ENCODE measurements at places on chromosomes 16 and 17.
A peak's percentile ranks its signal among the peaks of the same experiment; 100 is the strongest.

GRCh38 chr17:2419486-2419885 is 18.6 kb upstream of the MNT start:
- DNase-seq, result no peak

DNA sequence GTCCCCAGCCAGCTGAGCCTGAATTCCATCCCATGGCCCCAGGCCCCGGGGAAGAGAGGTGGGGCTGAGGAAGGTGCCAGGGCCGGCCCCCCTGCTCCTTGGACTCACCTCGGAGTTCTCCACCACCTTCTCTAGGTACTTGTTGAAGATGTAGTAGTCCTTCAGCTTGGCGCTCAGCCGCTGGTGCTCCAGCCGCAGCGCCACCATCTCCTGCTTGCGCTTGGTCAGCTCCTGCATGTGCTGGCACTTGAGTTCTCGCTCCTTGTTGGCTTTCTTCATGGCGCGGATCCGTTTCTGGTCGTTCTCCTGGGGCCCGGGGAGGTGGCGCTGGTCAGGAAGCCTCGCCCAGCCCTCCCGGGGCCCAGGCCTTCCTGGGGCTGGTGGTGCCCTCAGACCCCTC is 3.3 kb downstream of the CCDC42 start:
- DNase-seq, result no peak

- DNase-seq, result no peak
Observed at GRCh38 chr17:6551869-6552531, 4.4 kb downstream of the PITPNM3 start.

DNA sequence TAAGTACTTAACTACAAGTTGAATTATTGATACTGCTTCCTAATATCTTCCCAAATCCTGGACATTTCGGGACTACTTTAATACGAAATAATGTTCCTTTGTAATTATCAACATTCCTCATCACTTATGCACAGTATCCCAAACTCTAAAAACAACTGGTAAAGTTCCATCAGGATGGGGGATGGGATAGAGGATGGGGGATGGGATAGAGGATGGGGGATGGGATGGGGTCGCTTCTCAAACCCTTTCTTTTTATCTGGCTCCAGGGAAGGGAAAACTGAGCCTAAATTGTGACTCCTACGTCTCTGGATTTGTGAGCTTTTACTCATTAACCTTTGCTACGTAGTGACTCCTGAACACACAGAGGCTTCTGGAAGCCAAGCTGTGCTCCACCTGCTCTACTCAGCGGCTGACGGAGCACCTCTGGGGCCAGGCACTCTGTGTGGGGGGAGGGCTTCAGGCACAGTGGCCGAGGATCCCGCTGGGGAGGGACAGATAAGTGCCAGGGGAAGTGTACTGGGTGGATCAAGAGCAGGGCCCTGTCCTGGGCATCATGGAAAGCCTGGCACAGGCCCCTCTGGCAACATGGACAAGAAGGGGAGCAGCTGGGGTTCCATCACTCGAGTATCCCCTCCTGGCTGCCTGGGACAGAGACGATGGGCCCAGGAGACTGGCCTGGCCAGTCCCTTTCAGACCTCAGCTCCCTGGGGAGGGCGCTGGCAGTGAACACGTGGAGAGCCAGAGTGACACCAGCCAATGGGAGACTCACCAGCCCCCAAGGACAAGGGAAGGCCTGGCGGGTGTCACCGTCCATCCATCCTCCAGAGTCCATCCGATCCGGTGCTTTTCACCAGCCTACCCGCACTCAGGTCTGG is 56.2 kb downstream of the PGS1 start:
- DNase-seq, result no peak

DNA sequence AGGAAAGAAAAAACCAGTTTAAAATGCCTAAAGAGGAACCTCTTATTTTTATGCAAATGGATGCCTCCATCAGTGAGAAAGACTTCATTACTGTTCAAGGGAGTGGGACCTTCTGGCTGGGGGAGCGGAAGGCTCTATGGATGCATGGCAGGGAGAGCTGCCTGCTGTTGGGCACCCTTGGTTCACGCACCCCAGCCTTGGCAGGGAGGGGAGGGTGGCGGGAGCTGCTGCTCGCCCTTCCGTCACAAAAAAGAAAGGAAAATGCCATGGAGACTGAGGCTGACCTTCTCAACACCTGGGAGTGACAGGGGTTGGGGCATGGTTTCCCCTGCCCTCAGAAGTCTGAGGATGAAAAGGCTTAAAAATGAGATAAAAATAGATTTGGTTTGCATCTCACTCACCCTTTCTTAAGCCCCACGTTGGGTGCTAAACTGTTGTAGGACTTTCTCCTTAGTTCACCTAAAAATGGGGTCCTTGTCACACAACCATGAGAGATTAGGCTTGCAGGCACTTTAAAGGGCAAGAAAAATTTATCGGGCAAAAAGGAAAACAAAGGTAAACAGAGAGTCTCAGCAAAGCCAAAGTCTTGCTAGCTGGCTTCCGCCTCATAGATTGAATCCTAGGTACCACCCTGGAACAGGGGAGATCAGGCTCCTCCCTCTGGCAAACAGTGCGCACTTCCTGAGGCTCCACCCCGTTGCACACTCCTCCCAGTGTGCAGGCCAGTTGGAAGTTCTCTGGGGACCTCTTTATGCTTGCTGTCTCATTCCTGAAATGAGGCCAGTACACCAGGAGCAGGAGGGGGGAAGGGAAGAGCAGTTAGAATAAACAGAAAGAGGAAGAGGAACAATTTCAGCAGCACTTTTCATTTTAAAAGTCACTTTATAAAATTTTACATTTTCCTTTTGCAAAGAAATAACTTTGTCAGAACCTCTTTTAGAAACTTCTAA is 31.6 kb downstream of the PHKB start:
- no peak for DNase-seq

DNA sequence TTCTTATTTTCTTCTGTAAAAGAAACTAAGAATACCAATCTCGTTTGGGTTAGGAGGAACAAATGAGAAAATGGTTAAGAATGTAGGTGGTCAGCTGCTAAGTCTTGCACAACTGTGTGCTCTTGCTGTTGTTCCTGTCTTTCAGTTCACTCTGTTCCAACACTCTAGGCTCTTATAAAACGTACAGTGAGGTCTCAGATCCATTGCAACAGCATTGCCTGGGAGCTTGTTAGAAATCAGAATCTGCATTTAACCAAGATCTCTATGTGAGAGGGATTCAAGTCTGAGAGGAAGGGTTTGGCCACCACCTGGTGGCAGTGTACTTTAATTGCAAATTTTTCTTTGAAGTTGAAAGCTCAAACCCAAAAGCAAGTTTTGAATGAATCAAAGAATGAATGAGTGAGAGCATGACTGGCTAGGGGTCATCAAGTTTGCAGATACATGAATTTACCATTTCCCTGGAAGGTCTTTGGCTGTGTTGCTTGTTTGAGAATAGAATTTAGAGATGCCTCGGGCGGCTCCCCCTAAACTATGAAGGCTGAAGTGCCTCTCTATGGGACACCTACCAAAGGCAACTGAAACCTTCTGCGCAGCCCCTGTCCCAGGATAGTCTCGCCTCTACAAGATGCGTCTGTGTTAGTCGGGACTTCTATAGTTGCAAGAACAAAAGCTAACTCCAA is 2.5 kb downstream of the ALOX15B start:
- peak; percentile 38 for DNase-seq

- DNase-seq, result no peak
Observed at GRCh38 chr17:81298991-81299738, 4.1 kb upstream of the SLC38A10 start.

- DNase-seq, result no peak
Observed at GRCh38 chr17:78745407-78746088, 36.5 kb downstream of the CYTH1 start.

DNA sequence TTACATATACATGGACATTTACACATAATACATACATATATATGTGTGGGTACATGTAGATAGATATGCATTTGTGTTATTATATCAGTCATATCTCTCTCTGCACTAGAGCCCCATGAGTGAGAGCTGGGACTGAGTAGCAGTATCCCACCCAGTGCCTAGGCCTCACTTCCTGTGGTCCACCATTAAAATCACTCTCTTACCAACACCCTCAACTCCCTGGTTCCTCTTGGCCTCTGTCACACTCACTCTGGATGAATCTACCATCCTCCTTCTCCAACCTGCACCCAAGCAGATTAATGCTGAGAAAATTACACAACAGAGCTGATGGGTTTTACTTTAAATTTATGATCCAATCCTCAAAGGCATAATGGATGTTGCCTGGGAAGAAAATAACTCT is 4.9 kb upstream of the LYRM9 start:
- no peak for DNase-seq

- DNase-seq, result no peak
Observed at GRCh38 chr16:67150047-67150832, 558 bp downstream of the B3GNT9 start.

GRCh38 chr17:79987187-79987934 is 48.3 kb downstream of the TBC1D16 start:
- DNase-seq, result no peak

DNA sequence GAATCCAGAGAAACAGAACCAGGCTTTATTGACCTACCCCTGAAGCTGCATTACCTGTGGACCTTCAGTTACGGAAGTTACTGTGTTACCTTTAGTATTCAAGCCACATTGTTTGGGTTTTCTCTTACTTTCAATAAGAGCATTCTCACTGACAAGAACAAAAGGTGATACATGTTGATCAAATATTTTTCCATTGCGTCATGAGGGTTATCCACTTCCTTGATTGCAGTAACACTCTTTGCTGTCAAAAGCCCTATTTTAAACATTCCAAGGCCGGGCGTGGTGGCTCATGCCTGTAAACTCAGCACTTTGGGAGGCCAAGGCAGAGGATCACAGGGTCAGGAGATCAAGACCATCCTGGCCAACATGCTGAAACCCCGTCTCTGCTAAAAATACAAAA is 28.6 kb upstream of the PAFAH1B1 start:
- no peak for DNase-seq

- DNase-seq, result no peak
Observed at GRCh38 chr17:81416612-81417011, 21.4 kb downstream of the BAHCC1 start.

DNA sequence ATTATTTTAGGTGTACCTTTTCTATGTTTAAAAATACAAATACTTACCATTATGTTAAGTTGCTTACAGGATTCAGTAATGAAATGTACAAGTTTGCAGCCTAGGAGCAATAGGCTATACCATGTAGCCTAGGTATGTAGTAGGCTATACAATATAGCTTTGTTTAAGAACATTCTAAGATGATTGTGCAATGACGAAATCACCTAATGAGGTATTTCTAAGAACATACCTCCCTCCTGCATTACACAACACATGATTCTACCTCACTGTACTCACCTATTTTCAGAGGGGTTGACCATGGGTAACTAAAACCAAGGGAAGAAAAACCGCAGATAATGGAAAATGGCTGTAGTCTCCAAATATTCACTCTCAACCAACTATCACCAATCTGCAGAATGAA is 35.3 kb upstream of the TBC1D3K start:
- no peak for DNase-seq

GRCh38 chr17:65920996-65921395 is 270.9 kb downstream of the CEP112 start:
- DNase-seq, result no peak

DNA sequence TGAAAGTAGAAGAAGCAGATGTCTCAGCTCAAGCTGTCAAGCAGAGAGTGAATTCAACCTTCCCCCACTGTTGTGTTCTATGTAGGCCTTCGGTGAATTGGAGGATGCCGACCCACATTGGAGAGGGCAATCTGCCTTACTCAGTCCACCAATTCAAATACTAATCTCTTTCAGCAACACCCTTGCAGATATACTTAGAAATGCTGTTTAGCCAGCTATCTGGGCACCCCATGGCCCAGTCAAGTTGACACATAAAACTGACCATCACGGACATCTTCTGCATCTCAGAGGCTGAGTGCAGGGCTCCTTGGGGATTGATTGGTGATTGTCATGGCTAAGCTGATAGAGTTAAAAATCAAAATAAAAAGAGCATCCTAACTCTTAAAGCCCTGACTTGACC is 58.3 kb downstream of the IRX3 start:
- no peak for DNase-seq

GRCh38 chr17:50685334-50685665 is 22.4 kb downstream of the ANKRD40 start:
- no peak for DNase-seq

- DNase-seq, result no peak
Observed at GRCh38 chr17:3657874-3658783, 10.2 kb downstream of the TAX1BP3 start.

- no peak for DNase-seq
Observed at GRCh38 chr16:81480606-81481206, 36.1 kb downstream of the CMIP start.

- no peak for DNase-seq
Observed at GRCh38 chr17:8563981-8564602, 66.4 kb downstream of the MYH10 start.

DNA sequence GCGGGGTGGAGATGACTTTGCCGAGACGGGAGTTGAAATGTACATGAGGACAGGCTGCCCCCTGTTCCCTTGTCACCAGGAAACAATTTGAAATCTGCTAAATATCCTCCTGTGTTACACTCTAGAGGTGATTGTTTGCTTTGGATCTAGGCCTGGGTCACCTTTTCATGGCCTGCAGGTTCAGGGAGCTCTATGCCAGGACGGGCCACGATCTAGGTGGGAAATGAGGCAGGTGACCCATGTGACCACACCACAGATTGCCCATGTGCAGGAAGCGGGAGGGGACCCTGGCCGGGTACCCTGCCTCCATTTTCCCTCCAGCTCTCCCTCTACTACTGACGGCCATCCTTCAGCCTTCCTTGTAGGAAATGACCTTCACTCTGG is 43.4 kb downstream of the MEAK7 start:
- no peak for DNase-seq

- DNase-seq, result no peak
Observed at GRCh38 chr16:73143576-73144422, 95.9 kb upstream of the ZFHX3 start.

GRCh38 chr16:86181526-86181925 is 282.6 kb downstream of the IRF8 start:
- DNase-seq, result no peak

- DNase-seq, result no peak
Observed at GRCh38 chr17:5772720-5773119, 188.4 kb upstream of the NLRP1 start.

- DNase-seq, result no peak
Observed at GRCh38 chr16:75550211-75550662, 5.8 kb downstream of the TMEM231 start.

GRCh38 chr17:50866950-50867362 is 802 bp upstream of the TOB1 start:
- DNase-seq, result peak; percentile 80

GRCh38 chr17:36627101-36627500 is 25.7 kb downstream of the MRM1 start:
- DNase-seq, result peak; percentile 53

GRCh38 chr17:27985736-27986399 is 56.6 kb upstream of the NLK start:
- DNase-seq, result no peak

DNA sequence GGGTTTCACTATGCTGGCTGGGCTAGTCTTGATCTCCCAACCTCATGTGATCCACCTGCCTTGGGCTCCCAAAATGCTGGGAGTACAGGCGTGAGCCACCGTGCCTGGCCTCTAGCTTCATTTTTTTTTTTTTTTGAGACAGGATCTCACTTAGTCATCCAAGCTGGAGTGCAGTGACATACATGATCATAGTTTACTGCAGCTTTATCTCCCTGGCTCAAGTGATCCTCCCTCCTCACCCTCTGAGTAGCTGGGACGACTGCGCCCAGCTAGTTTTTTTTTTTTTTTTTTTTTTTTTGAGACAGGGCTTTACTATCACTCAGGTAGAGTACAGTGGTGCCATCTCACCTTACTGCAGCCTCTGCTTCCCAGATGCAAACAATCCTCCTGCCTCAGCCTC is 9.7 kb downstream of the RPA1 start:
- DNase-seq, result no peak
